ENCODE measurements at places on chromosomes 13 and 19. TPM values are rescaled to one million over a fixed set of nuclear protein-coding genes. Genes with fewer than 3 reads are reported as not detected.

Gene C19orf73
- total RNA-seq: 2.0 TPM

GRCh38 chr13:21745307-21745706, 74.4 kb downstream of the FGF9 start:
- DNase-seq: no peak

- peak; percentile 40 for DNase-seq
These were observed 65.6 kb downstream of the MCF2L start for GRCh38 chr13:113034451-113035212.

- no peak for DNase-seq
These were observed 130.9 kb upstream of the SPACA7 start for GRCh38 chr13:112245179-112245724.

- no peak for DNase-seq
These were observed 234.9 kb downstream of the PCDH9 start for GRCh38 chr13:66995203-66995611.

Gene MYO1F
- 0.11 TPM for total RNA-seq

Gene FAM216B
- not detected for total RNA-seq

GRCh38 chr19:5823579-5824281, 15.8 kb downstream of the FUT6 start:
- DNase-seq: no peak

GRCh38 chr13:80814541-80814940, 473.6 kb upstream of the SPRY2 start:
- no peak for DNase-seq

- no peak for DNase-seq
These were observed 755 bp upstream of the ZNF726 start for GRCh38 chr19:23913931-23914330.

Gene OVOL3
- total RNA-seq: not detected

- peak; percentile 27 for DNase-seq
These were observed 692 bp downstream of the ZNF234 start for GRCh38 chr19:44142059-44142433.

Gene CIC
- total RNA-seq: 91.0 TPM

DNA sequence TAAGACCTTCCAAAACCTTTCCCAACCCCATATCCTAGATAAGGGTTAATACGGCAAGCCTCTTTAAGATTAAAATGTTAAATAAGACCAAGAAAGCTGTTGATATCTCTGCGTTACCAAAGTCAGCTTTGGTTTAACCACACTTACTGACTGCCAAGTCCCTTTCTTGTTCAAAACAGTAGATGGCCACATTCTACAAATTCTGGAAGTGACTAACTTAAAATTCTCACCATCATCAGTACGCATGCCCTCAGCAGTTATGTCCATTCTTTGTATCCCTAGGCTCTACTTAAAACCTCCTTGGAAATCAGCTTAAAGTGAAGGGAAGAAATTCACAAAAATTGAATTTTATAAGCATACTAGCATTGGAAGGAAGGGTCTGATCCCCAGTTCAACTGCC, 23.6 kb downstream of the SOHLH2 start:
- DNase-seq: no peak

Gene CPB2
- total RNA-seq: not detected

GRCh38 chr19:10889880-10890279, 18.5 kb downstream of the CARM1 start:
- no peak for DNase-seq

Gene NUDT15
- total RNA-seq: 12.0 TPM

DNA sequence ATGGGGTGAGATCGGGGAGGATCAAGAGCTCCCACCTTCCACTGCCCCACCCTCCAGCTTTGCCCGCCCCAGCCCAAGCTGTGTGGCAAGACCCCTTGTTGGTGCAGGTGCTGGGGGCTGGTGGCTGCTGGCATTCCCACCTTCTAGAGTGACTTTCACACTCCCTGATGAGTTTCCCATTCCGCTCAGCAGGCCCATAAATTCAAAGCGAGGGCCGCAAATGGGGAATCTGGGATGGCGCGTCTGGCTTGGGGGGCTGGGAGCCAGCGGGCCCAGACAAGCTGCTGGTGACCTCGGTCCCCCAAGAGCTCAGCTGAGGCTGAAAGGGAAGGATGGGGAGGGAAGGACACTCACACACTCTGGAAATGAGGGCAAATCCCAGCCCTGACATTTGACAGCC, 110.3 kb downstream of the GADD45B start:
- DNase-seq: no peak

- no peak for DNase-seq
These were observed 994 bp downstream of the CCDC194 start for GRCh38 chr19:17393002-17393401.

Gene SHANK1
- under 0.01 TPM for total RNA-seq

DNA sequence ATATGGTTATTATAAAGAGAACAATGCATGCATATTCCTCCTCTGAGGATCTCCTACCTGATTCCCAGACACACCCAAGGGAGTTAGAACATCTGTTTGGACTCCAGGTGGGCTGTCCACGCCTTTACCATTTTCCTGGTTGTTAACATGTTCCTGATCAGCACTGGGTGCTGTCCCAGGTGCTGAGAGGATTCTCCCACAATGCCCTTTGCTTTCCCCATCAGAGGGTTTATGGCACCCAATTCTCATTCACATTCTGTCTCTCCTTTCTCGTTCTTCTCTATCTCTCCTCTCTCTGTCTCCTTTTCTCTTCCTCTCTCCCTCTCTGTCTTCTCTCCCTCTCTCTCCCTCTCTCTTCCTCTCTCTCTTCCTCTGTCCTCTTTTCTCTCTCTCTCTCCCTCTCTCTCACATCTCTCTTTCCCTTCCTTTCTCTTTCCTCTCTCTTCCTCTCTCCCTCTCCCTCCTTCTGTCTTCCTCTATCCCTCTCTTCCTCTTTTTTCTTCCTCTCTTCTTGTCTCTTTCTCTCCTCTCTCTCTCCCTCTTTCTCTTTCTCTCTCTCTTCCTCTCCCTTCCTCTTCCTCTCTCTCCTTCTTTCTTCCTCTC, 3.3 kb upstream of the RDH13 start:
- no peak for DNase-seq

- DNase-seq: no peak
These were observed 50.2 kb downstream of the ZNF146 start for GRCh38 chr19:36265064-36265463.

- peak; percentile 39 for DNase-seq
These were observed 97.7 kb upstream of the IPO5 start for GRCh38 chr13:97855570-97856303.
